ENCODE measurements at places on chromosomes 11 and 22.

GRCh38 chr11:70029861-70030380 lies 48.2 kb upstream of the ANO1 start:
- DNase-seq: no peak

DNA sequence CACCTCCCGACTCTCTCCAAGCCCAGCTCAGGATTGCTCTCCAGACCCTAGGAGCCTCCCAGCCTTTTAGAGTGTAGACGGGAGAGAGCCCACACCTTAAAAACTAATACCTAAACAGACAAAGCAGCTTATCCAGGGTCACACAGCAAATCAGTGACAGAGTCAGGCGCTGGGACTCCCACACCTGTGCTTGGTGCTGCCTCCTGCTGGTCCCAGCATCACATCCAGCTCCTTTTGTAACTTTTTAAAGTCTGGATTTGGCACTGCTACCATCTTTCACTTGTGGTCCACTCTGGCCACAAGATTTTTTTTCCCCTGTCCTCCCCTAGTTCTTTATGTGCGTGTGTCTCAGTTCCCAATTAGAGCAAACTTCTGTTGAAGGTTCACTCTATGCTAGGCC lies 4.7 kb downstream of the ANO1 start:
- DNase-seq: no peak

DNA sequence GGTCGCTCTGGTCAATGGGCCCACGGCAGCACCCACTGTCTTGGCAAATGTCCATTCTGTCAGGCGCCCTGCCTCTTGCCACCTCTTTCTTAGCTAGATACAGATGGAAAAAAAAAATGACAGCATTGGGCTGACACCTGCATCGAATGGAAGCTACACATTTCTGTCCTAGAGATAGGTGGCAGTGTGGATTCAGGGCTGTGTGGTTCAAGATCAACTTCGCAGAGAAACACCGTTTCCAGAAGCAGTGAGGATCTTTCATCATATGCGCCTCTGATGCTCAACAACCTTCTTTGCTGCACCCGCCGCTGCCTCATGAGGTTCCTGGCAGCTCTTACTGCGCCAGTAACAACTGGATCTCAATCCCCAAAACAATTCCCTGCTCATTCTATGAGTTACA lies 236.3 kb downstream of the KIRREL3 start:
- no peak for DNase-seq

DNA sequence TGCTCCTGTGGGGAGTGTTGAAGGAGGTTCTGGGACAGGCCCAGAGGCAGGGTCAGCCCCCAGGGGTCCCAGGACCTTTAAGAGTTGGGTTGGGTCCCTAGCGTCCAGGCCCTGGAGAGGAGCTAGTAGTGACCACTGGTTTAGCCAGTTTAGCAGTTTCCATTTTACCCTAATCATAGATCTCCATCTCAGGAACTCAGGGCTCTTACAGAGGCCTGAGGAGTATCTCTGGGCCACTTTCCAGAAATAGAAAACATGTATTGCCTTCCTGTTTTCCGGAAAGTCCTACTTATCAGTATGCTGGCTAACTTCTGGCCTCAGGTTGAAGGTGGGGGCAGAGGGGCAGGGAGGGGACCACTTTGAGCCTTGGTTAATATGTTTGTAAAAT lies 13.5 kb downstream of the NCF4 start:
- DNase-seq: no peak

GRCh38 chr11:127003260-127003981 lies 2.9 kb upstream of the KIRREL3 start:
- no peak for DNase-seq

GRCh38 chr11:68996376-68997123 lies 15.8 kb upstream of the MRGPRD start:
- no peak for DNase-seq

- DNase-seq: no peak
Observed at GRCh38 chr22:46460857-46461256, 76.6 kb downstream of the CELSR1 start.

GRCh38 chr11:64243236-64243854 lies 2.5 kb downstream of the FKBP2 start:
- DNase-seq: no peak

GRCh38 chr11:10197091-10197490 lies 96.9 kb downstream of the SBF2 start:
- DNase-seq: no peak

GRCh38 chr11:120890609-120891320 lies 133.1 kb upstream of the TBCEL start:
- no peak for DNase-seq

GRCh38 chr22:26364066-26365015 lies 64.7 kb upstream of the ASPHD2 start:
- DNase-seq: peak; percentile 54

- DNase-seq: peak; percentile 41
Observed at GRCh38 chr22:50399751-50400331, 56.7 kb downstream of the PPP6R2 start.

DNA sequence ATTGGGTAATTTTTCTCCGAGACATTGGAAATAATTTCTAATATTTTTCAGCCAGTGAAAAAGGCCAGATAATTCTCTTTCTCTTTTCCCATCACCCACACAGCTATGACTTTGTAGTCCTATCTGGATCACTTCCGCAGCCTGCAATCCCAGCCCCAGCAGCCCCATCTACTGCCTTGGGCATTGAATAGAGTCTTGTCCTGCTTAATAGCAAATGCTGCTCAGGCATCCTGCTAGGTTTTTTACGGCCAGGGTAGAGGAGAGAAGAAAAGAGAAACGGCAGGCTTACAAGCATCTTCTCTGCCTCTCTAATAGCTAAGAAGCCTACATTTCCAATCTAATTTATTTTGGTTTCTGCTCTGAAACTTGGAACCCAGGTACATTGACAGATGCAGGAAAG lies 154.3 kb upstream of the B3GAT1 start:
- DNase-seq: no peak

GRCh38 chr11:67614730-67615714 lies 8.3 kb downstream of the NDUFV1 start:
- DNase-seq: peak; percentile 55

- DNase-seq: peak; percentile 24
Observed at GRCh38 chr11:95229993-95230809, 801 bp downstream of the SESN3 start.

- DNase-seq: no peak
Observed at GRCh38 chr11:121692236-121692635, 239.5 kb upstream of the SORL1-AS1 start.

DNA sequence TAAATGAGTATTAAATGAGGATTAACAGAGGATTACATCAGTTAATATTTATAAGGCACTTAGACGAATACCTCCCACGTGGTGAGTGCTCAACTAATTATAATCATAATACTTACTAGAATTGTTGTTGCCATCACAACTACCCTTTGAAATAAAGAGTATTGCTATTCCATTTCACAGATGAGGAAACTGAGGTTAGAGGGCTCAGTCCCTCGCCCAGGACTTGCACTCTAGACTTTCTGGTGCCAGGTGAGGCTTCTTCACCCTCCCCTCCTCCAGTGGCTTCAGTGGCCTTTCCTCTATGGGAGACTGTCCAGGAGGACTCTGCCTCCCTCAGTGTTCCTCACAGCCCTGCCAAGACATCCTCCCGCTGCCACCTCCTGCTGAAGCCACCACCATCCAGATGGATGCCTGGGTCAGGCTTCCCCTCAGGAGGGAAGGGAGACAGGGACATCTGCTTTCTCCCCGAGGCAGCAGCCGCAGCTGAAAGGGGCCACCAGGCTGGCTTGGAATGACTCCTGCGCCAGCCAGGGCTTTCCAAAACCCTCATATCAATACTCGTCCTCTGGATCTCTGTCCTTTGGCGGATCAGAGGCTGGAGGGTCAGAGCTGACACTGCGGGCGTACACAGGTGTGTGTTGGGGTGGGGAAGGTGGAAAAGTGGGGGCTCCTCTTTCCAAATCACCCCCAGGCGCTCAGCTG lies 580.1 kb downstream of the BUD13 start:
- no peak for DNase-seq

DNA sequence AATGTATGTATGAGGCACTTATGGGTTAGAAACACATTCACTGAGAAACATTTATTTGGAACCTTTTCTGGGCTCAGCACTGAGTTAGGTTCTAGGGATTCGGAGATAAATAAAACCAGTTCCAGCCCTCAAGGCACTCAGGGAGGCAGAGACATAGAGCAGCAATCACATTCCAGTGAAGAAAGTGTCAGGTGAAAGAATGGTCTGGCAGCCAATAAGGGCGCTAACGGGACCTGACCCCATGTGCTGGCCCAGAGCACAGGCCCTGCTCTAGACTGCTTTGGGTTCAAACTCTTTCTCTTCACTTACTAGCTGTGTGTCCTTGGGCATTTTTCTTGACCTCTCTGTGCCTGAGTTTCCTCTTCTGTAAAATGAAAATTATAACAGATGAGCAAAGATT lies 146.0 kb upstream of the SYT13 start:
- no peak for DNase-seq

DNA sequence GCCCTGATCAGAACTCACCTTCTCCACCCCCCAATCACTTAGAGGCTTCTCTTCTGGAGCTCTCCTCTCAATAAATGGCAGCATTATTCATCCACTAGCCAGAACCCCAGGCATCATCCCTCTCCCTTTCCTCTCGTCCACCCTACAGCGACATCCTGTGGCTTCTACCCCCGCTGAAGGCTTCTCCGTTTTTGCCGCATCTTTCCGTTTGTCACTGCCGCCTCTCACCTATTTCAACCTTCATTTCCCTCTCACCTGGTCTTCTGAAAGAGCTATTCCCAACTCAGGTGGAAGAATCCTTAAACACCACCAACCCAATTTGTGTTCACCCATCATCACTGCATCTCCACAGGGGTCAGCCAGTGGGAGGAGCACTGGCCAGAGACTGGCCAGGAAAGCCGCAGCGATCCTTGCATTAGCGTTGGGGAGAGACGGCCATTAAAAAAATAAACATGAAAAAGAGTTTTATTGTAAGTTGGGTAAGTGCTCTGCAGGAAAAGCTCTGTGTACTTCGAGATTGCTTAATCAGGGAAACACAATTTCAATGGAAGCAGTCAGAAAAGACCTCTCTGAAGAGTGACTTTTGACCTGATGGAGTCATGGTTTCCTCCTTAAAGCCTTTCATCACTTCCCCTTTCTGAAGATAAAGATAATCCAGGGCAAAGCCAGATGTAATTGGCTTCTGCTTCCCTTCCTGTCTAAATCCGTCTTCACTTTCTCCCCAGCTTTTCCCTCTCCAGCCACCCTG lies 36.7 kb downstream of the SPATA19 start:
- no peak for DNase-seq

DNA sequence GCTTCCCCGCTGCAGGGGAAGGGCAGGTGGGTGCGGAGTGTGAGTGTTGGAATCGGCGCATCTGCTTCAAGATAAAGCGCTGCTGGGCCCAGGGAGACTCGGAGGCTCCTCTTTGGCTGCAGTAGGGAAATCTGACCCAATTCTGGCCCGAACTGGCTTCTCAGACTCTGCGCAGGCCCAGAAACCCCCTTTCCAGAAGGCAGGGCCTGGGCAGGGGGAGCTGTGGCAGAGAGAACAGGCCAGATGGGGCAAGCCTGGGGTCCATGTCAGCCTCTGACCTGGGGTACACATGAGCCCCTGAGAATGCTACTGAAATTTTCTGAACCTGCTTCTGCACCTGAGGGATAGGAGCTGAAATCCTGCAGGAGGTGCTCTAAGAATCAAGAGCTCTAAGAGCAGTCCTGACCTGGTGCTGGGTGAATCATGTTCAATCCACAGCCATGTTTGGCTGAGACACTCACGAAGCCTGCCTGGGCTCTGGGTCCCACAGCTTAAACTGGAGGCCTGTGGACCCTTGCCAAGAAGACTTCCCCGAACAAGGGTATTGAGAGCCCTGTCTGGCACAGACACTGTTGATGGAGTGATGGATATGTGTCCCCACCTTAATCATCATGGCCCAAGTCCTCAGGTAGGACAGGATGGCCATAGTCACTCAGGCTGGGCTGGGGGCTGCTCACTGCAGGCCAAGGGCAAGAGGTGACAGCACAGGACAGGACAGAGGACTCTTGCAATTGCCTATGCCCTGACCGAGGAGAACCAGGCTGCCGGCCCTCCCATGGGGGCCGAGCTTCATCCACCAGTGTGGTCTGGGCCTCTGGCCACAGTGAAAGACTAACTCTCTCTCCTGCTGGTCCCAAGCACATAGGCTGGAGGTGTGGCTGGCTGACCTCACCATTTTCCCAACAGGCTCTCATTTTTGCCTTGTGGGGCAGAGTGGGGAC lies 6.9 kb downstream of the RAB3IL1 start:
- DNase-seq: no peak

DNA sequence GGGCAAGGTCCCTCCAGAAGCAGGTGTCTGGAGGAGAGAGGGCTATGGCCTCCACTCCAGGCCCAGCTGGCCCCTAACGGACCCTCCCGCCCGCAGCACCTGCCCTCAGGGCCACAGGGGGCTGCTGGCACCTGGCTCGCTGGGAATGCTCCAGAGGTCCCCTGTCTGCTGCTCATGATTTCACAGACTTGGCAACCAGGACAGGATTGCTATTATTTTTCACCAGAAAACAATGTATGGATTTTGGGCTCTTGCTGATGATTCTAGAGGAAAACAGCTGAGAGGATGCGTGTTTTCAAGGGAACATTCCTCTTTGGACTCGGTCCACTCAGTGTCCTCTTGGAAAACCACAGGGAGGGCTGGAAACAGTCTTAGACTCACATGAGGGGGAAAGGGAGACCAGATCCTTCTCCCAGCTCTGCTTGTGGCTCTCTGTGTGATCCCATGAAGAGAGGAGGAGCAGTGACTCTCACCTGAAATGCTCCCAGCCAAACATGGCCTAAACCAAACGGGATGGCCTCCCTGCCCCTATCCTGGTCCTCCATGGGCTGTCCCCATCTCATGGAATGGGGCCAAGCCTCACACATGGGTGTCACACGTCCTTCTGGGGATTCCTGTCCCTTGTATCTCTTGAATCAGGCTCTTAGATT lies 15.8 kb downstream of the MYEOV start:
- no peak for DNase-seq

- DNase-seq: no peak
Observed at GRCh38 chr22:42929838-42930155, 72.7 kb upstream of the ARFGAP3 start.

- no peak for DNase-seq
Observed at GRCh38 chr11:19763330-19763729, 50.7 kb downstream of the NAV2 start.
